ENCODE measurements at places on chromosomes 3 and 15.

DNA sequence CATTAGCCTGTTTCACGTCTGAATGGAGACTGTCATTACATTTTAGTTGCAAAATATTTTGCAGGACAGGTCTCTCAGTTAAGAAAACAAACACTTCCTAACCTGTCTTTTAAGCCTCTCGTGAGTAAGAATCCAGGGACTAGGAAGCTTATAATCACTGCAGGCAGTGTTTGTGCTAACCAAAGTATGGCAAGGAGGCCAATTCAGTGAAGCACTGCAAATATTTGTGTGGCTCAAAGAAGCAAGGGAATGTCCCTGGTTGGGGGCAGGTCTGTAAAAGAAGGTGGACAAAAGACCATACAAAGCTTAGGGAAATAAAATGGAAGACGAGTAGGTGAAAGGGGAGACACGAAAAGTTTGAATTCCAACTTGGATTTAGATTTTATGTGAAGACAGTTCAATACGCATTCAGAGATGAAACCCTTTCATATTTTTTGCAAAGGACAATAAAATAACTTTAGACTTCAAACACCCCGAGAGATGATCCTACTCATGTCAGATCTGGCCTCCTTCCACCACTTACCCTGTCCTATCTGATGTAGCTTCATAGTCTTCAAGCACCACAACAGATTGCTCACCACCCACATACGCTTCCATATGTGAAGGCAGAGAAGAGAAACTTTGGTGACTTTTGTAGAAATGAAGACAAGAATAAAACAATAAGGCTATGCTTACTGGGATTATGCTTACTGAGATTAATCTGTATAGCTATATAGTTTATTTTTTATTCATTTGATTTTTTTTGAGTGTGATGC is 240.9 kb downstream of the TUSC7 start:
- DNase-seq = no peak

GRCh38 chr3:140459462-140459861 is 218.4 kb upstream of the TRIM42 start:
- no peak for DNase-seq

DNA sequence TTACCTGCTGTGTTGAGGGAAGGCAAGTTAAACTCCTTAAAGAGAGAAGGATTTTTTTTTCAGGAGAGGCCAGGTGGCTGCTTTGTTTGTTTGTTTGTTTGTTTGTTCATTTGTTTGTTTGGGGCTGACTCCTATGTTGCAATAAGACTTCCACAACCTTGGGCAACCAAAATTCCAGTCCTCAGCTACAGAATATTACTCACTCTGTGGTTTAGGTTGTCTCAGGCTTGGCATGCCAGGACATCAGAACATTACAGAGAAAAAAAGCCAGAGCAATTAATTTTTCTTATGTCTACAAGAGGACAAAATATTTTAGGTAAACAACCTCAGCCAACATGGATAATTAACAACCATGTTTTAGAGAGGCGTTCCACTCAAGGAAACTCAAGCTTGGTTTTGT is 156.7 kb upstream of the ATP11B start:
- DNase-seq = no peak

GRCh38 chr3:198032039-198032936 is 72.3 kb downstream of the LMLN start:
- DNase-seq = no peak

DNA sequence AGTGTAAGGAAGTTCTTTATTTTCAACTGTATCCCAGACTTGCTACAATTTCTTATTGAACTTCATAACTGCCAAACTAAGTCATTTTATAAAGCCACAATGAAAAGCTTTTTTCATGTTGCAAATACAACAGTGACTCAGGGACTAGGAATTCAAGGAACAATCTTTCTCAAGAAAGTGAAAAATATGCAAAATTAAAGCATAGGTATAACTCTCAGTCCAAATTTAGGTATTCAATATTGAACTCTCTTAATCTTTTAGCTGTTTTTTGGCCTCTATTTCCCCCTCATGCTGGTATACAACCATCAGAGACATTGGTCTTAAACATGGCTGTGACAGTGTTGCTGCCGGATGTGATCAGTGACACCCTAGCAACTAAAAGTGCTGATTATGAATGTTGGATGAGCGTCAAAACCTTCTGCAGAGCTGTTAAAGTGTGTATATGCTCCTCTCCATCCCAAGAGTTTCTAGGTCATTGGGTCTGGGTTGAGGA is 476.9 kb downstream of the ZNF385D start:
- no peak for DNase-seq

GRCh38 chr3:100615684-100616083 is 6.3 kb downstream of the ADGRG7 start:
- DNase-seq = no peak

DNA sequence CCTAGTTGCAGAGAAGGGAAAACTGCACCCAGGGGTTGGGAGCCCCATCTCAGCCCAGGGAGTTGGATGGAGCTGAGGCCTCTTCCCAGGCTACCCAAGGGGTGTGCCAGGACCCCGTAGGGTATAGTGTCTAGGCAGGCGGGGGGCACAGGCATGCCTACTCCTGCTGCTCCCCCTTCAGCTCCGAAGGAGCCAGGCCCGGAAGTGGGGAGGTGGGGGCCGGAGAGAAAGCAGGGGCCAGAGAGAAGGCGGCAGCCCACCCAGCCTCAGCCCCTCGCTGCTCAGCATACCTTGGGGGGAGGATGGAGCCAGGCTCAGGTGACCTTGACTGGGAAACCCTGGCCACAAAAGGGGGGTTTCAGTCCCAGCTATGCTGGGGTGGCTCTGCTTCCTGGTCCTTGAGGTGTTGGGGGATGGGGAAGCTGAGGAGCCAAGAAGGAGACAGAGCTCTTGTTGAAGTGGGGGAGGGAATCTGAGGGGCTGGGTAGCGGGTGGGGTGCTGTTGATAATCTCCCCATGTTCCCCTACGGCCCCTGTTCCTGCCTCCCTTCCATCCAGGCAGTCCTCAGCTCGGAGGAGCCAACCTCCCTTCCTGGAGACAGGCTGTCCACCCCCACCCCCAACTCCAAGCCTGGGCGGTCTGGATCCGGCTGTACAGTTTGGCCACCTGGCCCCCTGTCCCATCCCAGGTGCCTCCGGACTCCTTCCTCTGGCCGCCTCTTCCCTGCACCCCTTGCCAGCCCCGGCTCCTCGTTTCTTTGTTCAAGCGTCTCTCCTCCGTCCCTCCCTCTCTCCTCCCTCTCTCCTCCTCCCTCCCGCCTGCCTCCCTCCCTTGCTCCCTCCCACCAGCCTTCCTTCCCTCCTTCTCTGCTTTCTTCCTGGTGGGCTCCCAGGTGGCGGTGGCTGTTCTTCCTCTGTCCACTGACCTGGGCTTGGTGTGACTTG is 1.7 kb downstream of the SEMA3F start:
- no peak for DNase-seq

- peak; percentile 39 for DNase-seq
Measured at GRCh38 chr3:176953106-176954060, 243.9 kb downstream of the TBL1XR1 start.

- DNase-seq = peak; percentile 39
Measured at GRCh38 chr3:129690406-129690805, 83.9 kb upstream of the PLXND1 start.

DNA sequence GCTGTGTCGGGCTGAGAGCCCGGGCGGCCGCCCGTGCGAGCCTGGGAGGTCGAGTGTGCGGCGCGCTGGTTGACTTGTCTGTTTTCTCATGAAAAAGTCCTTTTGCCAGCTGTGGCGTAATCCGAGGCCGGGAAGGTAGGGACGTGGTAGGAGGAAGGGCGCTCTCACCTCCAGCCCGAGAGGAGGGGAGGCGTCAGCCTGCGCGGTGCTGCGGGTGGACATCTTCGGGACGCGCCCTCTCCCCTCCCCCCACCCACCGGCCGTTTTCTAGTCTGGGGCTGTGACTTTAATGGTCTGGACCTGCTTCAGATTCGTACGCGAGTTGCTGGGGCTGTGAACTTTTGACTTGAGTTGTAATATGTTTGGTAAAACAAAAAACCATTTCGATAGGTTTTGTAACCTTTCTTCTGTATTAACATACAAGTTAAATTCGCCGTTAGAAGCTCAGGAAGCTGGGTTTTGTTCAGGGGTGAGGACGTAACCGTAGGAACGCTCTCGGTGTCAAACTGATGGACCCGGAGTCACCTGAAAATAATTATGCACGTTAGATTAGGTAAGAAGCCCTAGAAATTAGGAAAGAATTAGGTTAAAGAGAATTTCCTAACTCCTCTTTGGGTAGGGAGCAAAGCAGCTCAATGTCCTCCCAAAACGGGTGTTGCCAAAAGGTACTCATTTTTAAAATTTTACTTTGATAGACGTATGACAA is 762 bp downstream of the NCK1 start:
- DNase-seq = no peak

DNA sequence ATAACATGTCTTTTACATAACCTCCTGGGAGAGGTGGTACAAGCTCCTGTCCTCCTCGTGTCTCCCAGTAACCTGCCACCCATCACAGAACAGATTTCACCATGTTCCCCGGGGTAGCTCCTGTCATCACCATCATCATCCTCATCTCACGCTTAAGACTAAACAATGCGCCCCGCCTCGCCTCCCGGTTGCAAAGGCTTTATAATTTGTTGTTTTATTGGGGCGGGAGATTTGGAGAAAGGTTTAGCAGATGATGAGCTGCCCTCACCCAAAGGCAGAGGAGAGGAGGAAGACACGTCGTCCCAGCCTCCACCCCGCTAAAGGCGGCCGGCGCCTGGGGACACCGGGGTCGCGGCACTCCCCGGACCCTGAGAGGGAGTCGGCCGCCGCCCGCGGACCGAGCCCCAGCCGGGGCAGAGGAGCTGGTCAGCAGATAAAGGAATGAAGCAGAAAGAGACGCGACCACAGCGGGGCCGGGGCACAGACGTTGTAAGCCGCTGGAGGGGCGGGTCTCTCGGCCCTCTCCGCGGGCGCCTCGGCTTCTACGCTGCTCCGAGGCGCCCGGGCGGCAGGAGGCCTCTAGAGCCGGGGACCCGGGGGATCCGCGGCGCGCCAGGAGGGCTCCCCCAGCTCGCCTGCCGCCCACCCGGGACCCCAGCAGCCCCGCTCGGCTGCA is 589 bp downstream of the HERC1 start:
- peak; percentile 20 for DNase-seq

GRCh38 chr15:101541501-101542292 is 52.2 kb upstream of the PCSK6 start:
- DNase-seq = no peak

- DNase-seq = no peak
Measured at GRCh38 chr15:61315471-61315870, 86.4 kb upstream of the RORA start.

- DNase-seq = no peak
Measured at GRCh38 chr15:52789601-52790168, 451 bp downstream of the ONECUT1 start.

DNA sequence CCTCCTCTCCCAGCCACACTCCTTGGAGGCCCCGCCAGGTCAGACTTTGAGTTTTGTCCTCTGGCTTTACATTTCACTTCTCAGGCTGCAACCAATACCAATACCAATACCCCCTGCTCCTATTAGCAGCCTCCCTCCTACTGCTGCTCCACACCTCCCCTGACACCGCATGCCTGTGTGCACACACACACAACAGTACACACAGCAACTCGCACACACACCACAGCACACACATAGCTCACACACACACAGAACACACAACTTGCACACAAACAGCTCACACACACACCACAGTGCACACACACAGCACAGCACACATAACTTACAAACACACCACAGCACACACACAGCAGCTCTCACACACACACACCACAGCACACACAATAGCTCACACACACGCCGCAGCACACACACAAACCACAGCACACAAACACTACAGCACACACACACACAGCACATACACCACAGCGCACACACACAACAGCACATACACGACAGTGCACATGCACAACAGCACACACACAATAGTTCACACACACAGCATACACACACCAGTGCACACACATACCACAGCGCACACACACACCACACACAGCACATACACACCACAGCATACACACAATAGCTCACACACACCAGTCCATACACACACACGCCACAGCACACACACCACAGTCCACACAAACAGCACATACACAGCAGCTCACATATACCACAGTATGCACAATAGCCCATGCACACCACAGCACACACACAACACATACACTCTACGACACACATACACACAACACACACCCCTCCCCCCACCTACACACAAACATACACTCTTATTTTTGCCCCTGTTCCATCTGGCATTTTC is 204.7 kb downstream of the UACA start:
- no peak for DNase-seq

- DNase-seq = peak; percentile 94
Measured at GRCh38 chr15:60972301-60972700, 256.8 kb downstream of the RORA start.

DNA sequence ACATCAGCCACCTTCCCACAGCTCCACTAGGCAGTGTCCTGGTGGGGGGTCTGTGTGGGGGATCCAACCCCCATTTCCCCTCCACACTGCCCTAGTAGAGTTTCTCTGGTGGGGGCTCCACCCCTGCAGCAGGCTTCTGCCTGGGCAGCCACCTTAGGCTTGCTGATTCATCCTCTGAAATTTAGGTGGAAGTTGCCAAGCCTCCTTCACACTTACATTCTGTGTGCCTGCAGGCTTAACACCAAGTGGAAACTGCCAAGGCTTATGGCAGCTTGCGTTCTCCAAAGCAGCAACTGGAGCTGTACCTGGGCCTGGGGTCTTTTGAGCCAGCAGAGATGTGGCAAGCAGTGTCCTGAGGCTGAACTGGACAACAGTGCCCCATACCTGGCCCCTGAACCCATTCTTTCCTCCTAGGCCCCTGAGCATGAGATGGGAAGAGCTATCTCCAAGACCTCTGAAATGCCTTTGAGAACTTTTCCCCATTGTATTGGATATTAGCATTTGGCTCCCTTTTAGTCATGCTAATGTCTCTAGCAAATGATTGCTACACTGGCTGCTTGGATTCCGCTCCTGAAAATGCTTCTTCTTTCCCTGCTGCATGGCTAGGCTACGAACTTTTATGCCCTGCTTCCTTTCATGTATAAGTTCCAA is 32.5 kb downstream of the CPN2 start:
- DNase-seq = no peak

GRCh38 chr3:175620532-175620931 is 761.4 kb downstream of the NAALADL2 start:
- DNase-seq = no peak

DNA sequence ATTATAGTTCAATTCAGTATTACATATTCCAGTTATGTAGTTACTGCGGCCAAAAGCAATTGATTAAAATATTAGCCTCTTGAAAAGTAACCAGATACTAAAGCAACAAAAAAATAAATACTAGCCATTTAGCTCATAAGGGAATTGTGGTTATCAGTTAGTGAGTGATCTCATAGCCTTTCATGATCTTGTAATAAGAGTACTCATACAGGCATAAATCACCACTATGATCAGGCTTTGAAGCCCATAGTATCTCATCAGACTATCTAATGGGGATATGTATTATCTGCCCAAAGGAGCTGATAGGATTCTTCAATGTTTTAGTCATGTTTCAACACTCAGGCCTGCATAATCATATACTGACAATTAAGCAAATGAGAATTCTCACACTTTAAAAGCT is 184.1 kb upstream of the CCDC54 start:
- DNase-seq = no peak

Data from HS-27A (cell line).